ENCODE measurements at places on chromosomes 5 and 9.

DNA sequence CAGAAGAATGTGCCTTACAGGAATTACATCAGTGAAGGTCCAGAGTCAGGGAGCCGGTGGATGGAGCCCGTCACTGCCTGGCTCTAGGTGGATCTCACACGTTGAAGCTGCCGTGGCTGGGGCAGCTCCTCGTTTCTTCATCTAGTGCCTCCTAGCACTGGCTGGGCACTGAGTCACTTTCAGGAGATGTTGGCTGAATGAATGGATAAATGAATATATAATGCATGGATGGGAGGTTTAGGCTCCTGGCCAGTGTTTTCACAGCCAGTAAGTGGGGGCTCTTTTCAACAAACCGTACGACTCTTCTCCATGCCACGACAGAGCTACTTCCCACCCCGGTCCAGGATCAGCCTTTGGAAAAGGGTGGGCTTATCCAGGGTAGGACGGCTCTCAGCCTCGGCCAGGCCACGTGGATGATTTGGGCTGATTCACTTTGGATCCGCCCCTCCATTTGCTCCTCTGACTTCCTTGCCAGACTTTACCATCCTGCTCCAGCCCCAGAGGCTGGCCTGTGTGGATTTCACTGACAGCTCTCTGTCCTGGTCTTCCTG, 1.3 kb upstream of the SH3PXD2B start:
- DNase-seq = no peak

GRCh38 chr9:134066913-134067851, 644 bp downstream of the BRD3 start:
- DNase-seq = peak; percentile 64

GRCh38 chr5:119879446-119879845, 250.1 kb downstream of the FAM170A start:
- no peak for DNase-seq

DNA sequence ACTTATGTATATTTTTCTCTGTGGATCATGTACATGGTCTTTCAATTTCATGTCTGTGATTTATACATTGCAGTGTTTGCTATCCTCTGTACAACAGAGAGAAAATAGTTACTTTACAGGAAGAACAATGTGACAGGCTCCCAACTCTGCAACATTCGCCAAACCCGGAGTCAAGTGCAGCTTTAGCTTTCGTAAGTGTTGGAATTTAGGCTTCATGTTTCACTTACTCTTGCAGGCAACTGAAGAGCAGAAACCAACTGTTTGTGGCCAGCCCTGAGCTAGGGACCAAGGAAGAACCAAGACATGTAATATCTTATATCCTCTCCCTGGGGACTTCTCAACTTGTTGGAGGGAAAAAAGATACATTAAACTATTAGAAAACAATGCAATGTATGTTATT, 147.9 kb downstream of the C5orf15 start:
- DNase-seq = peak; percentile 79

DNA sequence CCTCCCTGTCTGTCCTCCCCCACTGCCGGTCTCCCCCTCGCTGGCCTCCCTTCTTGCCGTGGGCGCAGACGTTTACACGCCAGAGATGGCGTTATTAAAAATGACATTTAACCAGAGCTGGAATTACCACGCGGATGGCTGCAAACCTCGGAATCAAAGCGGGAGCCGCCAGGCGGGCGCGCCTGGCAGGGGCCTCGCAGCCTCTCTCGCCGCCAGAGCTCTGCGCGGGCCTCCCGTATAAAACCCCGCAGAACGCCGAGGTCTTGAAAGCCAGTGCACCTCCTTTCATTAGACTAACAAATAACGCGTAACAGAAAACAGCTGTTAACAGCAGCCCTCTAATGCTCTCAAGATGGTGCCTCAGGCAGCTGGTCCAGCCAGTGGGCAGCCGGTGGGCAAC, 10.2 kb downstream of the PRRX2 start:
- DNase-seq = peak; percentile 62

DNA sequence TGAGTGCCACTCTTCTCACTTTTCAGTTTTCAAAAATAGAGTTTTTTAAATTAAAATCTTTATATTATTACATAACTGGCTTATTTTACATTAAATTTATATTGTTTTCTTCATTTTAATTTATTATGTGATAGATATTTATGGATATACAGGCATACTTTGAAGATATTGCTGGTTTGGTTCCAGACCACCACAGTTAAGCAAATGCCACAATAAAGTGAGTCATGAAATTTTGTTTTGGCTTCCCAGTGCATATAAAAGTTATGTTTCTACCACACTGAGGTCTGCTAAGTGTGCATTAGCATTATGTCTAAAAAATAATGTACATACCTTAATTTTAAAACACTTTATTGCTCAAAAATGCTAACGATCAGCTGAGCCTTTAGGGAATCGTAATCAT, 47.4 kb downstream of the NDUFS4 start:
- DNase-seq = no peak
